ENCODE measurements at places on chromosomes 1 and 21.

DNA sequence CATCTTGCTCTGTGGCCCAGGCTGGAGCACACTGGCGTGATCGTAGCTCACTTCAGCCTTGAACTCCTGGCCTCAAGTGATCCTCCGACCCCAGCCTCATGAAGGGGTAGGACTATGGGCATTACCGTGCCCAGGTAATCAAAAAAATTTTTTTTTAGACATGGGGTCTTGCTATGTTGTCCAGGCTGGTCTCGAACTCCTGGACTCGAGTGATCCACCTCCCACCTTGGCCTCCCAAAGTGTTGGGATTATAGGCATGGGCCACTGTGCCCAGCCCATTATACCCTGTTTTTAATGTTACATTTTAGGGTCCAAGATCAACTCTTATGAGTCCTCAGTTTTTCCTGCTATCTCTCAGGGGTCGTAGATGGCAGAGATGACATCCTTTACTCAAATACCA, 6.3 kb downstream of the MRAP start:
- DNase-seq, result no peak

- no peak for DNase-seq
These were observed 243.1 kb downstream of the S1PR1 start for GRCh38 chr1:101479945-101480344.

DNA sequence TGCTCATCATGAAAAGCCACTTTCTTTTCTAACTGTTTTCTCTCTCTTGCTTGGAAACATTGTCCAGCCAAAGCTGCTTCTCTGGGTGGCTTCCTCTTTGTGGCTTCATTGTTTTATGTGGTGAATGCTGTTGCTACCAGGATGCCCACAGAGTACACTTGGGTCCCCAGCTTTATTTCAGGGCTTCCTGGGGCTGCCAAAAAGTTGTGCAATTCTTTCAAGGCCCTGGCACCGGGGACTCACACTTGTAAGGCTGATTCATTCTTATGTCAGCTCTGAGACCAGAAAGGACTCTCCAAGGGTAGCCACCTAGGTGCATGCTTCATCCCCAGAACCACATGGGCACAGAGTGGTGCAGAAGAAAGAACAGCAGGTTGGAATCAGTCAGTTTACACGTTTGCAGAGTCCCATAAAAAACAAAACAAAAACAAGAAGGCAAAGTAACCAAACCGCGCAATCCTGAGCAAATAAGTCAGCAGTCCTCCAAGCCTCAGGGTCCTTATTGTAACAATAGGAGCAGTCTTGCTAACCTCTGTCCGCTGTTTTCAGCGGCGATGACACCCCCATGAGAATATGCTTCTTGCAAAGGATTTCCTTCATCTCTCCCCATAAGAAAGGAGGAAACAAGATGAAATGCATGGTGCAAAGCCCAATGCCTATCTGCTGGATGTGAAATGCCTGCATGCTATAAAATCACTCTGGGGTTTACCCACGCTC, 89.9 kb upstream of the SSX2IP start:
- peak; percentile 21 for DNase-seq

DNA sequence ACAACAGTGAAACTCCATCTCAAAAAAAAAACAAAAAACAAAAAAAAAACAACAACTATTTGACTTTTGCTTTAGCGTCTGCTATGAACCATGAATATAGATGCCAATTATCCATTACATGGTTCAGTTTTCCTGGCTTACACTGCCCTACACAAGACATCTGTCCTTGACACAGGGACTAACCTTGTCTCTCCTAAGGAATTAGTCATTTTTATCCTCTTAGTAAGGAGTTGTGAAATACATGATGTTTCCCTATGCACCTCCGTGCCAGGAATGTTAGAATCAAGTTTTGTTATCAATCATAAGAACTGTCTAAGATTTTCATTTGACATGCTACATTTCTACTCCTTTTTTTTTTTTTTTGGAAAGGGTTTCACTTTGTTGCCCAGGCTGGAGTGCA, 241.8 kb downstream of the KIF26B start:
- no peak for DNase-seq

DNA sequence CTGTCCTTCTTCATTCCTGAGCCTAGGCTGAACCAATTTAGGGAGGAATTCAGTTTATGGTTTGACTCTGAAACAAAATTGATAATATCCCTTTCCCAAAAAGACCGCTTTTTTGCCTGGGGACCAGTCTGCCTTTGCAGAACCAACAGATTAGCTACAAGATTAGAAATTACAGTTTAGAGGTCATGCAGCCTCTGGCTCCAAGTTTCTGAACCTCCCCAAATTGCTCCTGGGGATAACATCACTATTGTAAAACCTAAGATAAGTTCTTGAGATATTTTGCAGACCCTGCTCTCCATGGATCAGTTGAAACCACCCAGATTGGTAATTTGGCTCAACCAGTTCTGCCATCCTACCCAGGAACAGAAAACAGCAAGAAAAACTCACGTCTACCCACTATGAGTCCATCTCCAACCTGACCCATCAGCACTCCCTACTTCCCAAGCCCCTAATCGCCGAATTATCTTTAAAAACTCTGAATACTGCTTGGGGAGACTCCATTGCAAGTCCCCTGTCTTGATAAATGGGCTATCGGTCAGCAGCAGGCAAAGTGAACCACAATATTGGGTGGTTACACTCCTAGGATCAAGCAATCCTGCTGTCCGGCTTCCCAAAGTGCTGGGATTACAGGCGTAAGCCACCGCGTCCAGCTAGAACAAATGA, 605 bp upstream of the RABGGTB start:
- DNase-seq, result no peak

DNA sequence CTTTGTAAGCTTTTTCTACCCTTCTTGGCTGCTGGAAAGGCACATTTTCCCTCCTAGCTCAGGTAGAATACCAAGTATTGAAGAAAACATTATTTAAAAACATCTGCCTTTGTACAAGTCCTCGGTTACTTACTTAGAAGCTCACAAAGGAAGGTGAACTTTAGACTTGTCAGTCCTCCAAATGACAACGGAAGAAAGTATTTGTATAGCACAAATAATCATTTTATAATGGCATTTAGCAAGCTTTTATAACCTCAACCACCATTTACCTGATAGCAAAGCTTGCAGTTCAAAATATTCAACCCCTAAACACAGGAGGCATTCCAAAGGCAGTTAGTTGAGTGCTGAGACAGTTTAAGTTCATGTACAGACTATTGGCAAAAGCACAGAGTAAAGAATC, 2.5 kb upstream of the FCAMR start:
- DNase-seq, result no peak

GRCh38 chr1:1347663-1348419, 1.4 kb downstream of the DVL1 start:
- DNase-seq, result no peak

DNA sequence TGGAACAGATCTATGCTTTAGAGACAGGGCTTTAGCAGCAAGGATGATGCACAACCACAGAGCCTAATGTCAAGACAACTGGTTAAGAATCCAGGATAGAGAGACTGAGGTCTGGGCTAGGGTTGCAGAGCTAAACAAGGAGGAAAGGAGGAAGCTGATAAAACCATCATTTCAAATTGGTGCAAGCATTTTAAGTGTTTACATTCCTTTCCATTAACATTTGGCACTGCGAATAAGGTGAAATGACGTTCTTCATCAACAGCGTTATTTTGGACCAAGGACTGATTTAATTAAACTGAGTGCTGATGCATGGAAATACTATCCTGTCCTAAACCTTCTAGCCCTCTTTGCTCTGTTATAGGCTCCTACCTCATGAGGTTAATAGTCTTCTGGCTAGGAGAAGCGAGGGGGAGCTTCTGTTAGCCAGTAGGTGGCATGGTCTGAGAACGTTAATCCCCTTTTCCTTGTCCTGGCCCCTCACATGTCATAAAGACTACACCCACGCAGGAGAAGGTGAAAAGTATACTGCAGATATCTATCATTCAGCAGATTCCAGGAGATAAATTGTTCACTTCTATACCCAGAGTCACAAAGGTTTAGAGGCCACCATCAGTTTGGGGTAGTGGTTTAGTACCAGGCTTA, 7.6 kb upstream of the C1orf21 start:
- no peak for DNase-seq

GRCh38 chr1:192252776-192253175, 64.0 kb upstream of the RGS21 start:
- no peak for DNase-seq

- no peak for DNase-seq
These were observed 24.1 kb upstream of the DESI2 start for GRCh38 chr1:244628789-244629188.

DNA sequence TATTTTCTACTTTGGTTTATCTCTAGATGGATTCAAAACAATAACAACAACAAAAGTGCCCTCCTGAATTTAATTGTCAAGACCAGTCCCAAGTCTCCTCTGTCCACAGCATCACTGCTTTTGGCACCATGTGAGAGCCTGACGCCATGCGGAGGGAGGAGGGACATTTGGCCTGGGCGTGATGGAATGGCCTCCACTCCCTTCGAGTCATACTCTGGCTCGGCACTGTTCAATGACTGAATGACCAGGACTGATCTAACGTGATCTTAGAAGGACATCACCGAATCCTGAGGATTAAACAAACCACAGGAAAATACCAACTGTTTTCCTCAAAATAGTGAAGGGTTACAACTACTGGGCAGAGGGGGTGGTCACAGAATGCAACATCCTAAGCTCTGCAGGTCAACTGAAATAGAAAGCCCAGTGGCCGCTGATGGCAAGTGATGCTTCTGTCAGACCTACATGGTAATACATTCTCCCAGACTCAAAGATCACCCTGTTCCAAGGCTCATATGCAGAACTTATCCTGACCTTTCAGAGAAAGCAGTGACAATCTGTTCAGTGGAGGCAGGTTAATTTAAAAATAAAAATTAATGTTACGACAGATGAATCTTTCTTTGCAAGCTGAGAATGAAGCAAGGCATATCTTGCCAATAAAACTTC, 19.1 kb downstream of the SRSF4 start:
- no peak for DNase-seq

DNA sequence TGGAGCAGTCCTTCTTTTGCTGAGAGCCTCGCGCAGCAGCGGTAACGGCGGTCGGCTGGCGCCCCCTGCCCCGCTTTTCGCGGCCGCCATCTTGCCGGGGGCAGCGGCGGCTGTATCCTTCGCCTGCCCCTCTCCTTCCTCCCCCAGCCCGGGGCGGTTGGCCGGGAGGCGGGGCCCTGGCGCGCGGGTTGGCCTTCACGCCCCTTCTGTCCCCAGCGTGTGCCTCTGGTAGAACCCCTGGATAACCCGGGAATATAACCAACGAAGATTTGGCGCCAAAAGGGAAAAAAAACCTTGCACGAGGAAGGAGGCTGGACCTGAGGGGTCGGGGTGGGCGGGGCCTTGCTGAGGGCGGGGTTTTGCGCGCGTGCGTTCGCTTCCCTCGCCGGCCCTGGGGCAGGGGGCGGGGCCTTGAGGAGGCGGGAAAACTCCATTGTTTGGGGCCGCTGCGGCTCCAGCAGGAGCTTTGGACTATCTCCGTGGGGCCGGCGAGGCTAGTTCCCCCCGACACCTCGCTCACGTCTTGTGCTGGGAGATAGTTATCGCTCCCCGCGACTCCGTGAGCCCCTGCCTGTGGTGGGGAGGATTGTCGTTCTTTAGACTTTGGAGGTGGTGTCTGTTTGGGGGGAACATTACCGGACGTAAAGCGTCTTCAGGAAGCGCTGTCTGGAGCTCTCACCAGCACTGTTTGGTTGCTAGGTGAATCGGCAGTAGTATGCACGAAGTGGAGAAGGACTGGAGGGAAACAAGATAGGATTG, 689 bp downstream of the NASP start:
- DNase-seq, result peak; percentile 82

GRCh38 chr1:87684194-87684593, 355.5 kb downstream of the LMO4 start:
- no peak for DNase-seq

DNA sequence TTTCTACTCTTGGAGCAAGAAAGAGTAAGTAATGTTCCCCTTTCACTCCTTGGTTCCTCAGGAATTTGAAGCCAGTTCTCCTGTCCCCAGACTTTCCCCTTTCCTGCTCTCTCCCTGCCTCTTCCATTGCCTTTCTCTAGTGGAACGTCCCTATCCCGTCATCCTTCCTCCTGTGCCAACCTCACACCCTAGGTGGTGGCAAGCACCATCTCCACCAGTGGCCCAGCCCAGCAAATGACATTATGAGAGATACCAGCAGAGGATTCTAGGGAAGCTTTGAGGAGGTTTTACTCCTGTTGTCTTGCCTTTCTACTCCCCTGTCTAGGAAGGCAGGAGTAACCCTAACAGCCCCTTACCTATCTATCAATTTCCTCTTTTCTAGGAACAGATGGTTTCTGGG, 8.1 kb upstream of the TACSTD2 start:
- DNase-seq, result no peak
